ENCODE measurements at places on chromosomes 12 and 14. TPM values are rescaled to one million over a fixed set of nuclear protein-coding genes. Genes with fewer than 3 reads are reported as not detected.

LRIG3 gene
- total RNA-seq, result 97.2 TPM

ZFHX2 gene
- total RNA-seq, result under 0.01 TPM

- DNase-seq, result peak; percentile 94
Measured at GRCh38 chr12:50788561-50788960, 24.7 kb downstream of the ATF1 start.

- no peak for DNase-seq
Measured at GRCh38 chr12:12408265-12408690, 51.4 kb downstream of the BORCS5 start.

DNA sequence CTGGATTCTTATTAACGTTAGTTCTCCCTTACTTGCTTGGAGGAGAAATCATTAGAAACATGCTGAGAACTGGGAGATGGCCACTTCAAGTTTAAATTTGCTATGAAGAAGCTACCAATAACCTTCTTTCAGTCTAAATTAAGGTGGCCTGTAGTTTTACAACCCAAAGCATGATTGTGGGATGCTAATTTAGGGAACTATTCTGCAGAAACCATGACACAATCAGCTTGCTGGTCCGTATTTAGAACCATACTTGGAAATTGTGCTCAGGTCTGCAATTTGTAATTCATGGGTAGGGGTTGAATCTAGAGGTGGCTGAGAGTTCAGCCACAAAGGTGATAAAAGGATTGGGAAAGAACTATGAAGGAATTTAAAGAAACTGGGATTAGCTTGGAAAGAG is 405.7 kb downstream of the RAD51B start:
- no peak for DNase-seq
